ENCODE measurements at places on chromosomes 3 and 15.

DNA sequence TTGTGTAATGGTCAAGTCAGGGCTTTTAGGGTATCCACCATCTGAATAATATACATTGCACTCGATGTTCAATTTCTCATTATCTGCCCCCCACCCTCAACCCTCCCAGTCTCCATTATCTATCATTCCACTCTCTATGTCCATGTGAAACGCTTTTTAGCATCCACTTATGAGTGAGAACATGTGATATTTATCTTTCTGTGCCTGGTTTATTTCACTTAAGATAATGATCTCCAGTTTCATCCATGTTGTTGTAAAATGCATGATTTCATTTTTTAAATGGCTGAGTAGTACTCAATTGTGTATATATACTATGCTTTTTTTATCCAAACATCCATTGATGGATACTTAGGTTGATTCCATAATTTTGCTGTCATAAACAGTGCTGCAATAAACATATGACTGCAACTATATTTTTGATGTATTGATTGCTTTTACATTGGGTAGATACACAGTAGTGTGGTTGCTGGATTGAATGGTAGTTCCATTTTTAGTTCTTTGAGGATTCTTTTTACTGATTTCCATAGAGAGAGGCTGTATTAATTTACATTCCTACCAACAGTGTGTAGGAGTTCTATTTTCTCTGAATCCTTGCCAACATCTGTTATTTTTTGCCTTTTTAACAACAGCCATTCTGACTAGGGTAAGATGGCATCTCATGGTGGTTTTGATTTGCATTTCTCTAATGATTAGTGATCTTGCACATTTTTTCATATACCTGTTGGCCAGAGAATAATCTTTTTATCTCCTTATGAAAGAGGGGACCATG, 332.9 kb upstream of the TGFBR2 start:
- no peak for DNase-seq

- peak; percentile 78 for DNase-seq
Measured at GRCh38 chr3:4741404-4742307, 237.6 kb upstream of the BHLHE40 start.

DNA sequence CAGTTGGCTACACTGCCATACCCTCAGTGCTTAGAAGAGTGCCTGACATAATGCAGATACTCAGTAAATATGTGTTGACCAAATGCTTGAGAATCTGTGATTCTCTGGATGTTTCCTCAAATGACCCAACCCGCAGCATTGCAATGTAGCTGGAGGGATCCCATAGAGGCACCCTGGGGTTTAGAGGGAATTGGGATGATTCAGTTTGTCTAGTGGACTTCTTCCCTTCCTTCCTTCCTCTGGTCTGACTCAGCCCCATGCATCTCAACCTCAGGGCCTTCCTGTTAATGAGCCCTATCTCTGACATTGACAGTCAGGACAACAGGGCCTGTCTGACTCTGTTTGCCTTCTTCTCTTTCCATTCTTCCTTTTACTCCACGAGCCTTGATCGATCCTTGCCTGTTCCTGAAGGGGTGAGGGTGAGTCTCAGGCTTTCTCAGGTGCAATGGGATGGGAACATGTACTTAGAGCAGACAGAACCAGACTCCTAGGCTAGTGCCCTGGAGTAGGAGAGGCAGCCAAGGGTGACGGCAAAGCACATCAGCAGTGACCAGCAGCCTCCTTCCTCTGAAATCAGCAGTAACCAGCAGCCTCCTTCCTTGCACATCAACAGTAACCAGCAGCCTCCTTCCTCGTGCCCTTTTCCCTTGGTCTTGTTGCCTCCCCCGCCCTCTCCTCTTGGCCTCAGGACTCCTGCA, 78.2 kb downstream of the DGKG start:
- peak; percentile 26 for DNase-seq

DNA sequence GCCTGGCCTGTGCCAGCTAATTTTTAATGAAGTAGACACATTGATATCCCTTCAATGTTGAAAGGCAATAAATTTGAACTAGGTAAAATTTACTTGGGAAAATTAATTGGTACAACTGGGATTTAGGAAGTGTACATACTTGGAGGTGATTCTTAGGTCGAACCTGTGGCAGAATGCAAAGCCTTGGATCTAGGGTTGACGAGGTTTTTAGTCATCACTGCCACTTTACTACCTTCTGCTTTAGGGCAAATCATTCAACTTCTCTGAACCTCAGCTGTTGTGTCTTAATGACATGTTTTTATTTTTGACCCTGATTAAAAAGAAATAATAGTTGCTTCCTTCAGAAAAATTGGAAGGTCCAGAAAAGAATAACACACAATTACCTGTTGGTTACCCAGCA, 2.5 kb downstream of the APPL1 start:
- DNase-seq, result no peak

DNA sequence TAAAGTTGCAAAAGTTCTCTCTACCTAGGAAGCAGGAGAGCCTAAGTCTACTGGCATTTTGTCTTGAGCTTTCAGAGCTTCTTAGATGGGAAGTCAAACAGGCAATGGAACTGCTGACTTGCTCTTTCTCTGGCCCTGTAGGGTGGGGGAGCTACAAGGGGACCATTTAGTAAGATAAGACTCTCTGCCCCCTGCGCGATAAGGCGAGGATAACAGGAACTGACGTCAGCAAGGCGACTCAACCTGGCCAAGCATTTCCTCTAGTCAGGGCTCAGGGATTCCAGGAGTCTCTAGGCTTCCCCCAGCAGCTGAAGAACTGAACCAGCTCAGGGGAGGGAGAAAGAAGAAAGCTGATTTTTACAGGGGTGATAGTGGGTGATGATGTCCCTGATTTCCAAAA, 5.8 kb downstream of the RARB start:
- DNase-seq, result no peak

- peak; percentile 9 for DNase-seq
Measured at GRCh38 chr3:24773798-24774197, 279.1 kb upstream of the THRB start.

GRCh38 chr3:38101811-38102443, 35.0 kb downstream of the ACAA1 start:
- DNase-seq, result no peak

DNA sequence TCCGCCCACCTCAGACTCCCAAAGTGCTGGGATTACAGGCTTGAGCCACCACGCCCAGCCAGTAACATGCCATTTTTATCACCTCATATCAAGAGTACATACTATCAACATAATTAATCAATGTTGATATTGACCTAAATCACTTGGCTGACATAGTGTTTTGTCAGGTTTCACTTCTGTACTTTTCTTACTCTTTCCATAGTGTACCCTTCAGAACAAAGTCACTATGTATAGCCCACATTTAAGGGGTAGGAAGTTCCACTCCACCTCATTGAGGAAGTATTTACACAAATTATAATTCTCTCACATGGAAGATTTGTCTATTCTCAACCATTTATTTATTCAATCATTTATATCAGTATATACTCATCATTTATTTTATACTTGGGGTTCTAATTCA, 145.2 kb downstream of the STAG1 start:
- DNase-seq, result no peak

DNA sequence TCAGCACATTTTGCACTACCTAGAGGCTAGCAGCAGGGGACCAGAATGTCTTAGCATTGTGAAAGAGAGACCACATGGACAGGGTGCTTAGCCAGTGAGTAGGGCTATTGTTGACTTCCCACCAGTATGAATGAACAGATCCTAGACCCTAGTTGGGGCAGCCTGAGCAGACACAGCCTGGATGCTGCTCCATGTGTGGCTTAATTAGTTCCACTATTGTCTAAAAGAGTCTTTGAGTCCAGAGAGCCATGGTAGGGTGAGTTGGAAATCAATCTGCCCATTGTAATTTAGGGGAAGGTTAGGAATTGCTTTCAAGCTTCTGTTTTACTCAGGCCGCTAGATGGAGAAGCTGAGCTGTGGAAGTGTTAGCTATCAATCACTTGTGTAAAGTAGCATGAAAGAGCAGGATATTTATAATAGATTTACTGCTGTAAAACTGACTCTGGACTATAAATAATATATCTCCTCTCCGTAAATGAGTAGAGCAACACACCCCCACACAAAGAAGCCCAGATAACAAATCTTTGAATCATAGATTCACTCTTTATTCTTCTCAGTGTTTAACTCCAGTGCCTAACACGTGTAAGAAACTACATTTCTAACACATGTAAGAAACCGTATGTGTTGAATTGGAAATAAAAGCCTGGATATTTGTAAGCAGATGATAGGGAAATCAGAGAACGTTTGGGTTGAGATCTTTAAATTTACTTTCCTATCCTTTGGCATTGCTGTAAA, 4.1 kb upstream of the GCSAM start:
- DNase-seq, result no peak
